Activated CD8-positive, alpha-beta memory T cell treated with anti-CD3 and anti-CD28 coated beads for 1 hour (primary cell): ENCODE measurements at places on chromosomes 6 and 20.

GRCh38 chr6:10995114-10995707 is 48.9 kb downstream of the ELOVL2 start:
- no peak for DNase-seq

DNA sequence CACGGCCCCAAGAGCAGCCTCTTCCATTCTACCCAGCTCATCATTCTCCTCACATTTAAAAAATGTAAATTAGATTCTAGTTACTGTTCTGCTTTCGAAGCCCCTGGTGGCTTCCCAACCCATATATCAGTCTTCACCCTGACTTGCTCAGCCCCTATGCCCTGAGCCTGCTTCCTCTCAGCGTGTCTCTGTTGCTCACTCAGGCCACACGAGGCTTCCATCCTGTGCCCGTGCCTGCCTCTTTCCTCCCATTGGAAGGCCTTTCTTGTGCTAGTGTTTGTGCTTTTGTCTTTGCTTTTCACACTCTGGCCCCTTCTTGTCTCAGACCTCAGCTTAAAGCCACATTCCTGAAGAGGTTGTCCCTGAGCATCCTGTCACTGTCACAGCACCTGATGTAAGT is 78.1 kb downstream of the AFDN start:
- no peak for DNase-seq

- no peak for DNase-seq
Observed at GRCh38 chr6:37693079-37693478, 4.6 kb downstream of the MDGA1 start.

GRCh38 chr6:162343198-162343935 is 384.2 kb downstream of the PRKN start:
- no peak for DNase-seq

DNA sequence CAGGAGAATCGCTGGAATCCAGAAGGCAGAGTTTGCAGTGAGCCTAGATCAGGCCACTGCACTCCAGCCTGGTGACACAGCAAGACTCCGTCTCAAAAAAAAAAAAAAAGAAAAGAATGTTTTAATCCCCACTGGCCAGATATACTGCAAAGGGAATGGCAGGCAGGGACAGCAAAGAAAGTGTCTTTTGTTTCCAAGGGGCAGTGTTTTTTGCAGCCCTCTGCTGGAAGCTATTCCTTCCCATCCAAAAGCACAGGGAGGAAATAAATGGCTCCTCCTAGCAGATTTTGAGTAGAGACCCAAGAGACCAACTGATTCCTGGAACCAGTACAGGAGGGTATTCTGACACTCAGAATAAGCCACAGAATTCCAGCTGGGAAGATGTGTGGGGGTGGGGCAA is 112.5 kb upstream of the STMND1 start:
- no peak for DNase-seq

GRCh38 chr6:84392261-84392660 is 164.8 kb upstream of the CEP162 start:
- no peak for DNase-seq

DNA sequence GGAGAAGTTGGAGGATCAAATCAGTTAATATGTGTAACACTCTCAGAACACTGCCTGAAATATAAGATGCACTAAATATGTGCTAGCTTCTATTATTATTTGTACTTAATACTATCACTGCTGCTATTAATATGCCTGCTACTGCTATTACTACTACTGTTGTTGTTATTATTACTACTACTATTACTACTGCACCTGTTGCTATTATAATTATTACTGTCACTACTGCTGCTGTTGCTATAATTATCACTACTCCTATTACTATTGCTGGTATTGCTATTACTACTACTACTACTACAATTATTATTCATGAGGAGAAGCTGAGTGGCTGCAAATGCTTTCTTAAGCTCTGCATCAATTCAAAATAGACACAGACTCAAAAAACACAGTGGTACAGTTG is 16.7 kb upstream of the SSTR4 start:
- no peak for DNase-seq

DNA sequence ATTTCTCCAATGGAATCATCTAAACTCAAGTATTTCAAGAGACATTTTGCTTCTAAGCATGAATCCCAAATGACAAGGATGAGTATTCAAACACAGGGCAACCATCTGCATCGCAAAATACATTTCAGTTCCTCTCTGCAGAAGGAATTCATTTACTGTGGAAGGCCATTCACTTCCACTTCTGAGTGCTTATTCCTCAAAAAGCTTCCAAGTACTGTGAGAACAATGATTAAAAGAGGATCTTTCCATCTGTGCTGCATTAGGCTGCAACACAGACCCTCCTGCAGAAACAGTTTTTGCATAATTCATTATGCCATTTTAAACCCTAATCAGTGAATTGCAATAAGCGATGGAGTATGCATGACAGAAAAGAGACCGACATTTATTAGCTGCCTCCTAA is 52.5 kb downstream of the ARHGAP18 start:
- no peak for DNase-seq

DNA sequence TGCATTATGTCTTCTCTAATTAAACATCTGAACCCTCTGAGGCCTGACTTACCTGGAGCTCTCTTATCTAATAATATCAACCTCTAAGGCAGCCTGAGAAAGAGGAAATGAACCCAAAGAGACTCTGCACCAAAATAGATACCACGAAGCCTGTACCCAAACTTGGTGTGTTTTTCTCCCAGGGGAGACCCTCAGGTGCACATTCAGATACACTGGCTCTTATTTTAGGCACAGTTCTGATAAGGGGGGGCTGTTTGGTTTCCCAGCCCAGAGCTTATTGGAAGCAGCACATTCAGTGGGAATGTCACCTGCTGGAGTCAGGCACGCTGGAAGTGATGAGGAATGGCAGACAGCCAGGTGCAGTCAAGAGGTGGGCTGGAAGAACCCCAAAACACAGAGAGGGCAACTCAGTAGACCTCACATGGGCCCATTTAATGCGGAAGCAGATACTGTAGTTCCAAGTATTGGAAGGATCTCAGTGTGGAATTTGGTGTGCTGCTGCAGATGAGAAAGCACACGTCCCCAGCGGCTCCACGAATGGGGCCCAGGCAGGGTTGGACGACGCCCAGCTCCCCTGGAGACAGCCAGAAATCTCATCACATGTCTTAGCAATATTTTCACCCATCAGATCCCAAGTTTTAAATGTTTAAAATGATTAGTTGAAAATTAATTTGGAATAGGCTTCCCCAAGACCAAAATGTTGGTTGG is 9.7 kb upstream of the CCR6 start:
- DNase-seq = no peak

- no peak for DNase-seq
Observed at GRCh38 chr6:167493976-167494697, 169.3 kb downstream of the TTLL2 start.

DNA sequence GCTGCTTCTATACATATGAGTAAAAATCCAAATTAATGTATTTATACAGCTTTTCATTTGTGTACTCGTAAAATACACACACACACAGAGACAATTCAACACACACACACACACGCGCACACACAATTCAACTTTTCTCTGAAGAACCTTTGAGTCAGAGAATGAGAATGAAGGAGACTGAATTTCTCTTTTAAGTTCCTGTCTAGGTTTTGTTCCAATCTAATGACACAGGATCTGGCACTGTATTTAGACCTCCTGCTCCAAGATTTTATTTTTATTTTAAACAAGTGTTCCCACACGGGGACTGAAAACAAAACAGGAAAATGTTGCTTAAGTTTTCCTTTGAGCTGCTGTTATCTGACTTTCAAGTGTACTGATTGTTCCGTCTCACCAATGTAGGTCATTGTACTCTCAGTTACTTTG is 250.8 kb downstream of the LAMA2 start:
- no peak for DNase-seq

DNA sequence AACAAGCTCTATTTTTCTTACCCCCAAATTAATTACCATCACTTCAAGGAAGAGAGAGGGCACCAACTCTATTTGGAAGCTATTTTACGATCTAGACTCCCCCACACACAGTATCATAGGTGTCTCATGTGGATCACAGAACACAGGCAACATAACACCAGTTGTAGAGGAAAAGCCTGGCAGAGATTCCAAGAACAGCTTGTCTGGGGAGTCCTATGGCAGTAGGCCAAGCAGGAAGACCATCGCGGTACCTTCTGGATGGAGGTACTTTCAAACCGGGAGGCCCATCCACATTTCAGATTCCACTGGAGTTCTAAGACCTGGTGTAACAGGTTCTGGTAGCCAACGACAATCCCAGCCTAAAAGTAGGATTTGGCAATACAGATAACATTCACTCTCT is 37.6 kb upstream of the SPDEF start:
- no peak for DNase-seq

GRCh38 chr20:49658508-49658907 is 55.2 kb downstream of the B4GALT5 start:
- DNase-seq = no peak

DNA sequence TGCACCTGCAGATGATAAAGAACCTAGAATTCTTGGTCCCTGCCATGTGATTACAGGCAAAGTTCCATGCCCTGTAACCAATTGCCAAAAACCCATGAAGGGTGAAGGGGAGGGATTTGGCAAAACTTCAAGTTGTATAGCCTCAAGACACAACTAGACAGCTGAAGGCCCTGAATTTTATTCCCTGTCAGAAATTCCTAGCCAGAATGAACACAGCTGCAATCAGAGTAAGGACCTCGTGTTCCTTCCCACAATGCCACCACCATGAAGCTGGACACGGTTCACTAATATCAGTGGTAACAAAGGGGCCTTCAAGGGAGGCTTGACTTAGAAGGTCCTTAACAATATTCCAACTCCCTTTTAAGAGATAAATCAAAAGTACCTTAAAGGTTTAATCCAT is 22.5 kb upstream of the IRAK1BP1 start:
- DNase-seq = no peak

GRCh38 chr20:63701329-63702035 is 5.0 kb downstream of the TNFRSF6B start:
- no peak for DNase-seq

- no peak for DNase-seq
Observed at GRCh38 chr6:157905590-157906342, 75.9 kb upstream of the SYNJ2 start.

- no peak for DNase-seq
Observed at GRCh38 chr6:23277521-23278179, 708.3 kb downstream of the HDGFL1 start.

- no peak for DNase-seq
Observed at GRCh38 chr6:139887275-139887674, 512.8 kb upstream of the CITED2 start.

- DNase-seq = no peak
Observed at GRCh38 chr6:139800837-139801236, 426.4 kb upstream of the CITED2 start.

GRCh38 chr6:168060521-168060931 is 18.5 kb downstream of the FRMD1 start:
- DNase-seq = no peak

DNA sequence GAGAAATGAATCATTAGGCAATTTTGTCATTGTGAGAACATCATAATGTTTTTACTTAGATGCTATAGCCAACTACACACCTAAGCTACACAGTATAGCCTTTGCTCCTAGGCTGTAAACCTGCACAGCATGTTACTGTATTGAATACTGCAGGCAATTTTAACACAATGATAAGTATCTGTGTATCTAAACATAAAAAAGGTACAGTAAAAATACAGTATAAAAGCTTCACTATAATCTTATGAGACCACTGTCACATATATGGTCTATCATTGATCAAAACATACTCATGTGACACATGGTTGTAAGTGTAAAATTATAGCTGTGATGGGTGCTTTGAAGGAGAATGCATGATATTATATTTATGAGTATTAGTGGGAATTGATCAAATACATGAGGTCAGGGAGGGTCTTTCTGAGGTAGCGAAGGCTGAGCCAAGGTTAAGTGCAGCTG is 29.2 kb upstream of the CCN2 start:
- no peak for DNase-seq

DNA sequence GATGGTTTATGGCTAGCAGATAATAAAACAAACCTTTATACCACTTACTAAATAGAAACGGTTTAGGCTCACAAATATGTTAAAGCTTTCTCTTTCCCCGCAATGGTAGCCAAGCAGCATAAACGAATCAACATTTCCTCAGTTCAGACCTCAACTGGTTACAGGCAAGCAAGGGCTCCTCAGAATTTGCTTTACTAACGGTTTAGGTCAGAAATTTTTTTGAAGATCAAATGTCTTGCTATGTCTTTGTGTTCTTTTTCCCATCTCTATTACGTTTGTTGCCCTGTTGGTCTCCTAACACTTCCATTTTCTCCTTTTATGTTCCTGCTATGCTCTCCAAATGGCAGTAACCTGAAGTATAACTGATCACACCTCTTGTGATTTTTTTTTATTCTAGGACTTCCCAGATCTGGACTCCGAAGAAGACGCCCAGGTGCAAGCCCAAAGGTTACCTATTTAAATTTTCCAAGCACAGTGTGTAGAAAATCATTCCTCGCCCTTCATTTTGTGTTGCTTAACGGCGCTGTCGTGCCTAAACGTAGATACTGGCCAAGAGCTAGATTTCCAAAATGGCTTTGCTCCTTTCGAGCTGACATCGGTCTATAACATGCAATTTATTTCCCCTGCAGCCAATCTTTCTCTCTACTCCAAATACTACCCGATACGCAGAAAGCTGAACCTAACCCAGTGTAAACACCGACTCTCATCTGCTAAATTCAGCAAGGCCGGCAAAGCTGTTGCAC is 717 bp upstream of the ASF1A start:
- peak; percentile 4 for DNase-seq

GRCh38 chr6:45073771-45074170 is 254.4 kb upstream of the RUNX2 start:
- DNase-seq = no peak

DNA sequence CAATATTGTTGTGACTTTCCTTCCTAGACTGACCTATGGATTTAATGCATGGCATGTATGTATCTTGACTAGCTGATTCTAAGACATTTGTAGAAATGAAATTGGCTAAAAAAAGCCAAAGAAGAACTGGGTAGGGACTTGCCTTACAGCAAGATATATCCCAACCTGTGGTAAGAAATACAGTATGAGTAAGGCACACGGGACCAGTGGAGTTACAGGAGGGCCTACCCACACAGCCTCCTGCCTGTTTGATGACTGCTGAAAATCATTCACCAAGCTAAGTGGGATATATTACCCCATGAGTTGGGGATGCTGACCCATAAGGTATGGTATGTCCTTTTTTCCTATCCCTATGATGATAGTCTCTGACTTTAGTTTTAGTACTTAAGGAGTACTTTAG is 112.2 kb downstream of the INSM1 start:
- no peak for DNase-seq

DNA sequence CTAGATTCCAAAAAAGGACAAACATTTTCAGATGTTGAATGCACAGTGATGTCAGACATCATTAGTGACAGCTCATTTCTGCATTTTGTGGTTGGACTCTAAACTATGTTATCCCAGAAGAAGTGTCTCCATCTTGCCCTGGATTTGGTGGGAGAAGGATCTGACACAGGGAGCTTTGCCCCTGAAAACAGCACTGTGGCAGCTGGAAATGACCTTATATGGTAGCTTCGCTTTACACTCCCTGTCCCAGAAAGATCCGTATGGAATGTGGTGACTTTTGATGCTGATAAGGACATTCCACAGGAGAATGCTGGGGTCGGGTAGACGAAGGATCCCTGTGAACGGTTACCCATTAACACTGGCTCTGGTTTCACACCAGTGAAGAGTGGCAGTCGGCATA is 87.2 kb upstream of the EDN1 start:
- no peak for DNase-seq
